ENCODE measurements at places on chromosomes 13 and 19.

GRCh38 chr13:51802631-51803418, 1.1 kb downstream of the DHRS12 start:
- no peak for DNase-seq

- no peak for DNase-seq
Measured at GRCh38 chr13:100347968-100348367, 240.6 kb downstream of the GGACT start.

DNA sequence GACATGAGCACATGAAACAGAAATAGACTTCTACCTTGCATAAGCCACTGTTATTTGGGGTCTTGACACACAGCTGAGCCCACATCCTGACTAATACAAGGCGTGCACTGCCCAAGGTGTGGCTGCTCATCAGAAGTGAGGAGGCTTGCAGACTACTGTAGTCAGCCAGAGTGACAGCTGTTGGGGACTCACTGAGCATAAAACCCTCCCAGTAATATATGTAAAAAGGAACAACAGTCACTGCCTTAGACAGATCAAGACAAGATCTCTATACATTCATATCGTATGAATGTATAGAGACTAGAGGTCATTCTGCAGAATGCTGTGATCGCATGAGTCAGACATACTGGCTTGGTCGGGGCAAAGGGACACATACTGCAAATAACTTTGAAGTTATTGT, 4.1 kb upstream of the C1QTNF9B start:
- no peak for DNase-seq

DNA sequence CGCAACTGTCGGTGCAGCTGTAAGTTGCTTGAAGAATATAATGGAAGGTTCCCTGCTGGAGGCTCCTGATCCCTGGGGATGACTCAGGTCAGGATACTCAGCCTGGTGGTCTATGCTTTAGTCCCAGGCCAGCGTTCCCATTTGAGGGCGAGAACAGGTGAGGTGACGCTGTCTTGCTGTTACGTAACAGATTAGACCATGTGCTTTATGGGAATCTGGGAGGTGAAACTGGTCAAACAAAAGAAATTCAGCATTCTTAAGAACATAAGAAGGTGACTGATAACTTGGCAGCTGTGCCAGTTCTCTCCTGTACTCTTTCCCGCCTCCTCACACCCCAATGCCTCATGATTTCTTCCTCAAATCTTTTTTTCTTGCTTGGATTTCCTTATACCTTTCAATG, at the start of gene CXCL17:
CXCL17 (minus strand) TSS at position 114 of the 400 bp plus-strand sequence. CDS start 114 bp downstream, outside the sequence.
- DNase-seq = no peak

- DNase-seq = no peak
Measured at GRCh38 chr13:47126432-47126831, 229.6 kb upstream of the HTR2A start.

DNA sequence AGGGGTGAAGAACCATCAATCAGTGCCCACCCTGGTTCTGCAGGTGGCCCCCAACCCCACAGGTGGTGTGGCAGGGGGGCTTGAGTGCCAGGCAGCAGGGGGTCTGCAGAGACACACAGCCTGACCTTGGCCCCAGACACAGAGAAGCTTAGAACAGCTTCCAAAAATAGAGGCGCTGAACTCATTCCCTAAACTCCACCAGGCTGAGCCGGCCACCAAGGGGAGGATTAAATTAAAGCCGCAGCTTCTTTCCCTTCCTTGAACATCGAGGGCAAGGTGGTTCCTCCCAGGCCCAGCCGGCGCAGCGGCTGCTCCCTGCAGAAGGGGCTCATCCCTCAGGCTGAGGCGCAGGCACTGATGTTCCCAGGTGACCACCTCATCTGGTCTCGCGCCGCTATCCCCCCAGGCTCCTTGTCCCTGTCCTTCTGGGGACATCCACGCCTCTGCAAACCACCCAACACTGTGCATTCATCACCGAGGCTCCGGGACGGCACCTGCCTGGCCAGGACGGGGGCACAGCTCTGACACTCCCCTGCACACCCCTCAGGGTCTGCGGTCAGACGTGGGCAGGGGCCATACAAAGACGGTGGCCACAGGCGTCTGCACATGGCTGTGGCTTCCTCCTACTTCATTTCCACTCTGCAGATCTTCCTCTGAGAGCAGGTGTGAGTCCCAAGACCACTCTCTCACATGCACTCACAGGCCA, 30.9 kb downstream of the LAMP1 start:
- DNase-seq = no peak

GRCh38 chr19:9431475-9431874, 3.9 kb downstream of the ZNF266 start:
- peak; percentile 52 for DNase-seq

- DNase-seq = no peak
Measured at GRCh38 chr19:49222011-49222410, 64.4 kb downstream of the TRPM4 start.

GRCh38 chr13:49443704-49444523, at the start of the genes CAB39L and SETDB2:
TSS of gene CAB39L (minus strand) at chr13:49444064. CDS start at chr13:49382910, 61,154 bp downstream.
TSS of gene SETDB2 (plus strand) at chr13:49444274. CDS start at chr13:49451894, 7,620 bp downstream.
- peak; percentile 98 for DNase-seq

GRCh38 chr19:30332445-30333234, 39.5 kb upstream of the ZNF536 start:
- DNase-seq = no peak

- no peak for DNase-seq
Measured at GRCh38 chr13:43258771-43259170, 235.4 kb downstream of the DNAJC15 start.

DNA sequence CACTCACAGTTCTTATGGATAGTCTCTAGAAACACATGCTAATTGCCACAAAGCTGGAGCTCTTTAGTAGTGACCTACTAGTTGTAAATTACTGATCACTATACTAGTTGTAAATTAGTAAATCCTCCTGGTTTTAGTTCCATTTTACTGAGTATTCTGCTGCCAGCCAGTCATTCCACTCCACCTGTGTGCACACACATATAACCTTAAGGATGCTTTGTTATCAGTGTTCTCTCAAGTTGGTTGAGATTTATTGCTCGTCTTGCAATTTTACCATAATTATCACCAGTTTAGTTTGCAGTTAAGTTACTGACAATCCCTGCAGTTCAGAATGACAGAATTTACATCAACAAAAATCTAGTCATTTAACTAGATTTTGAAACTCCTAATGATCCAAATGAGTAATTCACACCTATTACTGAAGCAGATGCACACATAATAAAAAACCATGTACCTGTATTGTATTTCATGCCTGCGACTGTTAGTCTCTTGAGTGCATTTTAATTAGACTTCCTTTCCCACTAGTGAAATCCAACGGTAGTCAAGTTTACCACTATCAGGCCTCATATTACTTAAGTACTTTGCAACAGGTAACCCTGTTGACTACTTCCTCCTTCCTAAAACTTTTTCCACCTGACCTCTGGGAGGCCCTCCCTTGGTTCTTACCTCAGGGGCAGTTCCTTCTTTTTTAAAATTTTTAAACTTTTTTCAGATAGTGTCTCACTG, 7.6 kb downstream of the TPT1 start:
- no peak for DNase-seq

- DNase-seq = no peak
Measured at GRCh38 chr19:5541456-5541855, 26.3 kb downstream of the TINCR start.

- DNase-seq = no peak
Measured at GRCh38 chr13:110216398-110217041, 90.4 kb downstream of the COL4A1 start.

- no peak for DNase-seq
Measured at GRCh38 chr13:113841353-113841650, 22.6 kb downstream of the GAS6 start.

DNA sequence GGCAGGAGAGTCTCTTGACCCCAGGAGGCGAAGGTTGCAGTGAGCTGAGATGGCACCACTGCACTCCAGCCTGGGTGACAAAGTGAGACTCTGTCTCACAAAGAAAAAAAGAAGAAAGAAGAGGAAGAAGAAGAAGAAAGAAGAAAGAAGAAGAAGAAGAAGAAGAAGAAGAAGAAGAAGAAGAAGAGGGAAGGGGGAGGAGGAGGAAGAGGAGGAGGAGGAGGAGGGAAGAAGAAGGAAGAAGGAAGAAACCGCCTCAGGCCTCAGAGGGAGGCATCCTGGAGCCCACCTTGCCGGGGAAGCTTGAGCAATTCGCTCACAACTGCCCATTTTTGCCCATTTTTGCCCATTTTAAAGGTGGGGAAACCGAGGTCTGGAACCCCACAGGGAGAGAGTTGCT, 9.5 kb downstream of the FCGBP start:
- no peak for DNase-seq

DNA sequence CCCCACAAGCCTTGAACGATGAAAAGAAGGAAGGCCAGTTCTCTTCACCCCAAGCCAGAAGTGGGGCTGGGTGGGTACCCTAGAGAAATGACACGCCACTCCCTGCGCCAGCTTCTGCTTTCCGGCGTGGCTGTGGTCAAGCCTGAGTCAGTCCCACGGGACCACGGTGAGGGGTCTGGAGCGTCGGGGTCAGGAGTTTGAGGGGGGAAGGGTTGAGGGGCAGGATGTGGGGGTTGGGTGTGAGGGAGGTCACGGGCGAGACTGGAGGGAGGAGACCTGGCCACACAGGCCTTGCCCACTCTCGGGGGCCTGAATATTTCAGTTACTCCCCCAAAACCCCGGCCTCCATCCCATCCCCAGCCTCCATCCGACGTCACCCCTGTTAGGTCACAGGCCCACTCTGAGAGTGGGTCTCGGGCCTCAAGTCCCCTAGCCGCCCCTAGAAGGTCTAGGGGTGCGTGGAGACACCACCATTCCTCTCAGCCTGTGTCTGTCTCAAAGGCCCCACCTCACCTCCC, 500 bp upstream of the IFI30 start:
- no peak for DNase-seq

DNA sequence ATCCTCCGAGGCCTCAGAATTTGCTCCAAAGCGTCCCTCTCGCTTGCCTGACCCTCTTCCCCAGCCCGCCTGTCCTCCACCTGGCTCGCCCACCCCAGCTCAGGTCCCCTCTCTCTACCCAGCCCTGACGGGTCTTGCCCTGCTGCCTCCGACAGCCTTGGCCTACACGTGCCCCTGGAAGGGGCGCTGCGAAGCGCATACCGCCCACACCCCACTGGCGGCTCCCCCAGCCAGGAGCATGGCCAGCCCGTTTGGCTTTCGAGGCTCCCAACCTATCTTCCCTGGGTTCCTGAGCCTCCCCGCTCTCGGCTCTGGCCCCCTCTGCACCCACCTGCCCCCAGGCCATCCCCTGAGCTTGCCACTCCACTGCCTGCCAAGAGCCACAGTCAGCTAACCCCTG, 4.5 kb downstream of the XAB2 start:
- no peak for DNase-seq

DNA sequence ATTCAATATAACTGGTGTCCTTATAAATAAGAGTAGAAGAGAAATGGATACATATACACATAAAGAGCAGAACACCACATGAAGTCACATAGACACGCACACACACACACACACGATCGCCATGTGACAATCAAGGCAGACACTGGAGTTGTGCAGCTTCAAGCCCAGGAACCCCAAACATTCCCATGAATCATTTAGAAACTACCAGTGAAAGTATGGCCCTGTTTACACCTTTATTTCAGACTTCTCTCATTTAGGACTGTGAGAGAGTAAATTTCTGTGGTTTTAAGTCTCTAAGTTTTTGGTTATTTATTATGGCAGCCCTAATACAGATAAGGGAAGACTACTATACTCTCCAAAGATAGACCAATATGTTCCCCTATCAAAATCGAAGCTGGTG, 20.4 kb upstream of the TNFSF13B start:
- no peak for DNase-seq

- peak; percentile 54 for DNase-seq
Measured at GRCh38 chr19:1206864-1207450, 1.4 kb downstream of the STK11 start.

DNA sequence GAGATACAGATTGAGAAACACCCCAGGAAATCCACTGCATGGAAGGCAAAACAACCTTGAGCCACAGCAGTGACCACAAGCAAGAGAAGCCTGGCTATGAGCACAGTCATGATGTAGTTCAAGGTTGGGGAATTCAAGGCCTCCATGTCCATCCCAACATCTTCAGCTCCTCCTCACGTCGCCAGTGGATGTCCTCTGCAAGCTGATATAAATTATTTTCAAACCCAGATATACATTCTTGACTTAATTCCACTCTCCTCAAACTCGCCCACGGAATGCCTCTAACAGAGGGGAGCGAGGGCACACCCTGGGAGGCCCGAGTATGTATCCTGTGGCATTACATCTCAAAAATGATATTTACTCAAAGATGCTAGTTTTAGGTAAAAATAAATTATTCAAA, 105.5 kb downstream of the SHISA2 start:
- no peak for DNase-seq

DNA sequence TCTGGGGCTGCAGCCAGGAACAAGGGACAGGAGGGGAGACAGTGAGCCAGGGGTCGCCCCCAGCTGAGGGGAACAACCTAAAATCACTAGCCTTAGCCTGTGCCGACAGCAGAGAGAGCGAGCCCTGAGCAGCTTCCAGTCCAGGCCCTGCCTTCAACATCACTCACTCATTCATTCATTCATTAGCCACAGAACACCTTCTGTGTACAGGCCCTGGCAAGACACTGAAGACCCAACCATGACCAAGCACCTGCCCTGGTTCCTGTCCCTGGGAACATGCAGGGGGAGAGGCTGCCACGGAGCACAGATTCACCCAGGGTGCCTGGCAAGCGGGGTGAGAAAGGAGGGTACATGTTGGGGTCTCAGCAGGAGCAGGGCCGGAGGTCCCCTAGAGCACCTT, 4.9 kb downstream of the MEX3D start:
- no peak for DNase-seq

GRCh38 chr13:59601993-59602392, 561.7 kb downstream of the DIAPH3 start:
- DNase-seq = no peak

DNA sequence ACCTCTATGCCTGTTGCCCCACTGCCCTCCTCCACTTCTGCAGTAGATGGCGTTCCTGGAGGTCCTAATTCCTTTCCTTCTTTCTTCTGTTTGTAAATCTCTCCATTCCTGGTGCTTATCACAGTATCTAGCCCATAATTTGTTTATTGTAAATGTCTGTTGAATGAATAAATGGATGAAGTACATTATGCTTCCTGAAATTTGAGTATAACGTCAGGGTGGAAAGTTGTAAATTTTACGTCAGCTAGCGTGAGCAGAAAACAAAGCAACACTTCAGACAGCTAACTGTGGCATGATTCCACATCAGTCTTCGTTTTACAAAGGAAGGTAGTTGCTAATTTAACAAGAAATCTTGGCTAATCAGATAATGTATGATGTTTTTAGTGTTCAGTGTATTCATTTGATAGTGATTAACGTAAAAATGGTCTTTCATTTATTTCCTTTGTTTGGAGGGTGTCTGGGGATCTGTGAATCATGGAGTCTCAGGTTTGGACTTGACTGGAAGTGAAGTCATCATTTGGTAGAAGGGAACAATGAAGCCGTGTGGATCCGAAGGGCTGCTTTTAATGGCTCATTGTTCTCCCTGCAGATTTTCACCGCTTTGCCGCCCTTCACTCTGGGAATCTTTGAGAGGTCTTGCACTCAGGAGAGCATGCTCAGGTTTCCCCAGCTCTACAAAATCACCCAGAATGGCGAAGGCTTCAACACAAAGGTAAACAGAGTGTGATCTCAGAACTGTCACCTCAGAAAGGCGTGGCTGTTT, 215.1 kb downstream of the SHISA2 start:
- no peak for DNase-seq

GRCh38 chr13:40148101-40148500, 492.6 kb downstream of the COG6 start:
- peak; percentile 22 for DNase-seq
